NCI-H1092 treated with DMSO at 0.1 percent for 48 hours (cell line): ENCODE measurements at places on chromosomes 16 and 17.

- DNase-seq, result no peak
These were observed 12.2 kb upstream of the HS3ST4 start for GRCh38 chr16:25679511-25679910.

DNA sequence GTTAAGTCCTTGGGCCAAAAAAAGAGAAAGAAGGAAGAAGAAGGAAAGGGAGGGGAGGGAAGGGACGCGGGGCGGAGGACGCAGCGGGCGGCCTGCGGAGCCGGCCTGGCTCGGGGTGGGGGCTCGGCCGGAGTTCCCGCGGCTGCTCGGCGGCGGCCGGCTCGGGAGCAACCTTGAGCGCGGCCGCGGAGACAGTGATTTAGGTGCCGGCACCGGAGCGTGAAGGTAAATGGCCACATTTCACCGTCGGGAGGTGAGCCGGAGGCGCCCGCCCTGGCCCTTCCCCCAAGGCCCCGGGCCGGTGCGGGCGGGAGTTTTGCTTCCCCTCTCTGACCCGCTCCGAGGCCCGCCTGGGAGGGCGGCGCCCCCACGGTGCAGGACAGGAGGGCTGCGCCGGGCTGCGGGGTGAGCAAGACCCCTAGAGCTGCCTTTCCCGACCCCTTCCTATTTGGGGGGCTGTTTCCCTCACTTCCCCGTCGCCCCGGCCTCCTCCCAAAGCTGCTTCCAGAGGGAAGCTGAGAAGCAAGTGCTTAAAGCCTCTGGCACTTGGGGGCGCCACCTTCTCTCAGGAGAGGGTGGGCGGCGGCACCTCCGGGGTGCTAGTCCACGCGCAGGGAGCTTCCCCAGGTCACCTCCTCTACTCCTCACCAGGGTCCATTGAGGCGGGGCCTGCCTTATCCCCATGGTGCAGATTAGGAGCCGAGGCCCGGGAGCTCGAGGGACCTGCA, 56.5 kb downstream of the MRM1 start:
- peak; percentile 61 for DNase-seq

DNA sequence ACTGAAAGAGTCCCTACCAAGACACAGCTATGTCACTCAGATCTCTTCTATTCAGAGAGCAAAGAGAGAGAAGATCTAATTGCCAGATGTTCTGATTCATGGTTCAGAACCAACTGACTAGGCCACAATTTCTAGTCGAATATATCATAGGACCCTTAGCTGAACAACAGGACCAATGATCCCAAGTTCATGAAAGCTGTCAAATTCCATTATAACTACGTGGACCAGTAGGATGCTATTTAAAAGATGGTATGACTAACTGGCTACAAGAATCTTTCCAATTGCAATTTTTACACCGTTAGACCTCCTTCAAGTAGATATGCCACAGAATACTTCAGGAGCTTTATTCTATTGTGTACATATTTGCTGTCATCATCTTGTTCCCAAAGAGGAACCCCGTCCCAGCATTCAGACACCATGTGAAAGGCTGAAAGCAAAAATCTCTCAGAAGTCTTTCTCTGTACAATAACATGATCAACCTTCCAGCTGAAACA, 26.0 kb downstream of the DCUN1D3 start:
- no peak for DNase-seq

DNA sequence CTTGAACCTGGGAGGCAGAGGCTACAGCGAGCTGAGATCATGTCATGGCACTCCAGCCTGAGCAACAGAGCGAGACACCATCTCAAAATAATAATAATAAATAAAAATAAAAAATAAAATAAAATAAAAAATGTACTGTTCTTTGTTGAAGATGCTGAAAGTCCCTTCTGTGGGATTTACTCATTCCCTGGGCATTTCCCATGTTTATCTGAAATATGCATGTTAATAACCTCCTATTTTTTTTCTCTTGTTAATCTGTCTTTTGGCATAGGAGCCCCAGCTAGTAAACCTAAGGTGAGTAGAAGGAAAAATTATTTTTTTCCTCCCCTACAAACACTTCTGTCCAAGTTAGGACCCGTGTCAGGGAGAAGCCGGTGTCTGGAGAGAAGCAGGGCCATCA, 34.4 kb downstream of the TMEM92 start:
- DNase-seq, result no peak

DNA sequence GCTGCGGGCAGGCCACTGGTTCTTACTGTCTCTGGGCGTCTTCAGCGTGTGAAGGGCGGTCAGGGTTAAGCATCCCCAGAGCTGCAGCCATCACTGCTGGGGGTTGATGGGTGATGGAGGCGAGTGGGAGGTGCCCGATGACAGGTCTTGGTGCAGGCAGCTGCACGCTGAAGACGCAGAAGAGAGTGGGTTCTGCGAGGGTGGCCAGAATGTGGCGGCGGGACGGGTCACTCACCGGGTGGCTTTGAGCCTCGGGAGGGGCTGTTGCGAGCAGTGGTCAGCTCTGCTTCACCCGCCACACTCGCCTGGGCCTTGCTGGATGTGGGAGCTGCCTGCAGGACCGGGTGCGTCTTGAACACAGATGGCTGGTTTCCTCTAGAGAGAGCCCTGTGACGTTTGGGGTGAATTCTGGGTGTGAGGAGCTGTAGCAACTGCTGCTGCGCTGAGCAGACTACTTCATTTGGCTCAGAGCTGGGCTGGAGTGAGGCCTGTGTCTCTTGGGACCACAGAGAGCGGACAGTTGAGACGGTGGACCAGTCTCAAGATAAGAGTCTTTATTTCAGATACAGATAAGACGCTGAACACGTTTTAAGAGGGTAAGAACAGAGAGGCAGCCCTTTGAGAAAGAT, 44.6 kb upstream of the ZNF750 start:
- no peak for DNase-seq

- peak; percentile 84 for DNase-seq
These were observed 3.4 kb upstream of the NTN3 start for GRCh38 chr16:2467528-2468232.
